ENCODE measurements at places on chromosomes 3 and 15.
A peak's percentile ranks its signal among the peaks of the same experiment; 100 is the strongest.

DNA sequence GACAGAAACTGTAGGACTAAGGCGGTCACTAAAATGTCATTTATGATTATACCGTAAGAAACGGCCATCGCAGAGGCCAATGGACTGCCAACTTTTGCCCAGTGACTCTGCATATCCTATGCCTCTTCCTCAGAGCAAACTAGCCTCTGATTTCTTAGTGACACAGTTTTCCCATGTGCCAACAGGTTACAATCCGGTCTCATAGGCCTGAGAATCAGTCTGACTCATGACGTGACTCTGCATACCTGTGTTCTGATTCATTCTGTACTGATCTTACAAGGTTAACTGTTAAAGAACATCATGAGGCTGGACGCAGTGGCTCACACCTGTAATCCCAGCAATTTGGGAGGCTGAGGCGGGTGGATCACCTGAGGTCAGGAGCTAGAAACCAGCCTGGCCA is 17.8 kb downstream of the RUBCN start:
- peak; percentile 68 for DNase-seq

- DNase-seq, result no peak
Observed at GRCh38 chr3:197789309-197789708, 1.7 kb upstream of the LRCH3 start.

DNA sequence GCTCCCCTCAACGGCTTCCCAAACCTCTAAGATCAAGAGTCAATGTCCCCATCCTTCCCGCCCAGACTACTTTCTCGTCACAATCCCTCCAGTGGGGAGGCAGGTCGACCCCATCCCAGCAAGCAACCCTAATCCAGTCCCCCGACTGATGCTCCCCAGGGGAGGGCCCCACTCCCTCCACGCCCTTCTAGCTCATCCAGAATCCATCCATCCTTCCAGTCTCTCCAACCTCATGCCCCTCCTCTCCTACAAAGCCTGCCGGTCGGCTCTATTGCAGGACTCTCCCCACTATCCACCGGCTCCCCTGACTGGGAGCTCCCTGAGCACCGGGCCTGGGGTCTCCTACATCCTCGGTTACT is 1.3 kb downstream of the ADAMTS7 start:
- DNase-seq, result no peak

DNA sequence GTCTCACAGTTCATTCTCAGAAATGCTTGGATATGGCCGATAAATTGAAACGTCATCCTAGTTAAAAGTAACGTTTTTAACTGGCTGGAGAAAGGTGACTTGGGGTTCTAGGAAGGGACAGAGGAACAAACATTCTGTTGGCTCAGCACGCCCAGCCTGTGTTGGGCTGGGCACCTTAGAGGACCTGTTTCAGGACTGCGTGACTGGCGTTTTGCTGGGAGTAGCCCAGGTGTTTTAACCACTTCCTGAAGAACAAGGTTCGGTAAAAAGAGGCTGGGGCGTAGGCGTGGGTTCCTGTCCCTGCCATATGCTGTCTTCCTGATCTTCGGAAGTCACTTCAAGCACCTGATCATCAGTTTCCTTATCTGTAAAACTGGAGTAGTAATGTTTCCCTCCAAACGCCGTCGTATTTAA is 1.1 kb upstream of the TLNRD1 start:
- no peak for DNase-seq

DNA sequence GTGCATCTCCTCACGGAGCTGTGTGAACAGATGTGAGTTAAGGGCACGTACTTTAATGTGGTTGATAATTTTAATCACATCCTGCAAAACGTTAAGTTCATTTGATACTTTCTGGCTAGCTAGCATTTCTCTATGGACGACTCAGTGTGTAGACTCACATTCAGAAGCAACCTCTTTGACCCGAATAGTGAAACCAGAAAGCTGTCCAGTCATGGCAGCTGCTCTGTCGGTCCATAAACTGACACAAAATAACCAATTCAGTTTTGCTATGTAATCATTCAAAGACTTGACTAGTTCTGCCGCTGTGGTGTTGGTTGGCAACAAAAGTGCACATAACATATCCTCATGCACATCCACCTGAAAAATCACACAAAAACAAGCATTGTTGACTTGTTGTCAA is 3.7 kb upstream of the GFM1 start:
- no peak for DNase-seq

GRCh38 chr3:16211176-16211904 is 36.9 kb downstream of the GALNT15 start:
- DNase-seq, result no peak

- DNase-seq, result no peak
Observed at GRCh38 chr3:178062126-178062525, 474.1 kb upstream of the KCNMB2 start.

DNA sequence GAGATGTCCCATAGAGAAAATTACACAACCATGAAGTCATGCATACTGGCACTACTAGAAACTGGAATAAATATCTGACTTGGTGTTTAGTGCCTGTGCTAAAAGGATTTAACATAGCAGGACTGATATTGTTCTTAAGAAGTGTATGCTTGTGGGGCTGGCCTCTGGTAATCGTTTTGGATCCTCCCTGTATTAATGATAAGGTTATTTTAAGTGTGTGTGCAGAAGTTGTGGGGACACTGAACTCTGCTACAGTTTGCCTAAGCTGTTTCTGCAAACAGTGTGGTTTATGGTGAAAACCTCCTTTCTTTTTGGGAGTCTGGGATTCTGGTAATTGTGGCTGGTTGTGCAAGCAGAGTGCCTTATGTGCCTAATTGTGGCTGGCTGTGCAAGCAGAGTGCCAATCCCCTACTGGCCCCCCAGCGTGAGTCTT is 120.8 kb downstream of the CLASP2 start:
- no peak for DNase-seq

GRCh38 chr15:38017721-38018120 is 83.3 kb downstream of the TMCO5A start:
- DNase-seq, result no peak

DNA sequence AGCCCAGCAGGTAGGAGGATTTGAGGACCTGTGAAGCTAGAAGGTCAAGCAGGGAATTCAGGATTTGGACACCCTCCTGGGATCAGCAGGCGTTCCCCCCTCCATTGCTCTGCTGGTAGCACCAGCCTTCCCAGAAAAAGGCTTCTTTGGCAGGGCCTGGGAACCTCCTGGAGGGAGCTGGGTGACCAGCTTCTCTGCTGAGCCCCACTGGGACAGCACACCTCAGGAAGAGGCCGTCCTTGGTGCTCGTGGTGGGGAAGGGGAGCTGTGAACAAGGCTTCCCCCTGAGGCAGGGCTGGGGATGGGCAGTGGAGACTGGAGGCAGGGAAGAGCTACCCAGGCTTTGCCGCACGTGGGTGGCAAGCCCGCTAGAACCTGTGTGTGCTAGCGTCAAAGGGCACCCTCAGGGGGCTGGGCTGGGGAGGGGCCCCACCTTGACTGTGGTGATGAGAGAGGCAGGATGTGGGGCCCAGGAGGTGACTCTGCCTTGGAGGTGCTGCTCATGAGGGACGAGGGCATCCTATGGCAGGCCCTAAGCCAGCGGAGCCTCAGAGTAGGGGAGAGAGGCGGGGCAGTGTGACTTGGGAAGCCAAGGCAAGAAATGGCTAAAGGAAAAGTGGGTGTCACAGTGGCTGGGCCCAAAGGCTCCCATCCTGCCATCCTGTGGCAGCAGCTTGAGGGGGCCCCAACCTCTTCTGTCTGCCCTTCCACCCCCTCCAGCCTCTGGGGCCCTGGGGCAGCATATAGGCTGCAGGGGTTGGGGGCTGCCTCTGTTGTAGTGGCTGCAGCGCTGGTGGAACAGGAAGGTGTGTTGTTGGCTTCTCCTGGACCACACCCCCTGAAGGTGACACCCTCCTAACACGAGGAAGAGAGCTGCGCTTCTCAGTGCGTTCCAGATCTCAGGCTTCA is 20.7 kb downstream of the KLF13 start:
- no peak for DNase-seq

Measured in fibroblast of upper back skin (primary cell).